EH (cell line): ENCODE measurements at places on chromosomes 12 and 14.
A peak's percentile ranks its signal among the peaks of the same experiment; 100 is the strongest.

DNA sequence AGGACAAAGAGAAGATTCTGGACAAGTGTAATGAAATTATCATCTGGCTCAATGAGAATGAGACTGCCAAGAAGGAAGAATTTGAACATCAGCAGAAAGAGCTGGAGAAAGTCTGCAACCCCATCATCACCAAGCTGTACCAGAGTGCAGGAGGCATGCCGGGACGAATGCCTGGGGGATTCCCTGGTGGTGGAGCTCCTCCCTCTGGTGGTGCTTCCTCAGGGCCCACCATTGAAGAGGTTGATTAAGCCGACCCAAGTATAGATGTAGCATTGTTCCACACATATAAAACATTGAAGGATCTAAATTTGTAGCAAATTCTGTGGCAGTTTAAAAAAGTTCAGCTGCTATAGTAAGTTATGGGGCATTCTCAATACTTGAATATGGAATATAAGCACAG is 174.3 kb upstream of the CCND2 start:
- DNase-seq: no peak

GRCh38 chr12:1189163-1189562 is 198.1 kb downstream of the ERC1 start:
- peak; percentile 15 for DNase-seq

DNA sequence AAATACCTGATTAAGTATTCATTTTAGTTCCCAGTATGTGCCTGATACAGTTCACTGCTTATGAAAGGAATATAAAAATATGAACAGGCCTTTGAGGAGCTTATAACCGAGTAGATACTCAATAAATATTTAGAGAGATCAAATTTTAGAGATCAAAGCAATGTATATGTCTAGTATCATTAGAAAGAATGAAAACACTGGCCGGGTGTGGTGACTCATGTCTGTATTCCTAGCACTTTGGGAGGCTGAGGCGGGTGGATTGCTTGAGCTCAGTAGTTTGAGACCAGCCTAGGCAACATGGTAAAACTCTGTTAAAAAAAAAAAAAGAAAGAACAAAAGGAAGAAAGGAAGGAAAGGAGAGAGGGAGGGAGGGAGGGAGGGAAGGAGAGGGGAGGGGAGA is 113.2 kb upstream of the EEA1 start:
- DNase-seq: peak; percentile 18

DNA sequence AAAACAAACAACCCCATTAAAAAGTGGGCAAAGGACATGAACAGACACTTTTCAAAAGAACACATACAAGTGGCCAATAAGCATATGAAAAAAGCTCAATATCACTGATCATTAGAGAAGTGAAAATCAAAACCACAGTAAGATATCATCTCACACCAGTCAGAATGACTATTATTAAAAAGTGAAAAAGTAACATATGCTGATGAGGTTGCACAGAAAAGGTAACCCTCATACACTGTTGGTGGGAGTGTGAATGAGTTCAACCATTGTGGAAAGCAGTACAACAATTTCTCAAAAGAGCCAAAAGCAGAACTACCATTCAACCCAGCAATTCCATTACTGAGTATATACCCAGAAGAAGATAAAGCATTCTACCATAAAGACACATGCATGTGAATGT is 18.2 kb downstream of the PDE6H start:
- DNase-seq: no peak

- DNase-seq: peak; percentile 80
These were observed 391.1 kb downstream of the LRIG3 start for GRCh38 chr12:58529114-58529665.

DNA sequence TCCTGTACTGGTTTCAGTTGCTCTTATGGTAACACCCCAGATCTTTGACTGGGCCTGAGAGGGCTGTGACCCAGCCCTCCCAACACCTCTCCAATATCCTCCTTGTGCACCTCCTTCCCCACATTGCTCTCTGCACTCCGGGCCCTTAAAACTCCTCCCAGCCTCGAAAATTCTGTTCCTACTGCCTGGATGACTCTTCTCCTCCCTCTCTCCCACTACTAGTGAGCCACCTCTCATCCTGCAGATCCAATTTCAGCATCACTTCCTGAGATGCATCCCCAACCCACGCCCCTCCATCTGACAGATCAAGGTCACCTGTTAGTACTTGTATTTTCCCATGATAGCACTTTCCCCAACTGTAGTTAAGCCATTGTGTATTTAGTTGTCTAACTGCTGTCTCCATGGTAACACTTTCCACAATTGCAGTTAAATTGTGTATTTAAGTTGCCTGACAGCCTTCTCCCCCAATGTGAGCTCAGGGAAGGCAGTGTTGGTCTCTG is 11.5 kb upstream of the NT5DC3 start:
- DNase-seq: no peak

DNA sequence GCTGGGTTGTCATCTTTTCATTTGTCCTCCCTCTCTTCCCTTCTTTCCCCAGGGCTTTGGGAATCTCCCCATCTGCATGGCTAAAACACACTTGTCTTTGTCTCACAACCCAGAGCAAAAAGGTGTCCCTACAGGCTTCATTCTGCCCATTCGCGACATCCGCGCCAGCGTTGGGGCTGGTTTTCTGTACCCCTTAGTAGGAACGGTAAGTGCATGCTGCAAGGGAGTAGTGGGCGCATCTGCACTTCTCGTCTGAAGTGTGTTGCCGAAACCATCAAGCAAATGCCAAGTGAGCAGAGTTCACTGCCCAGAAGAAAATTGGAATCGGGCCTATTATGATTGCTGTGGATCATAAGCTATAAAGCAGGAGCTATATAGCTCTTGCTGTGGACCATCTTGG is 10.6 kb upstream of the AKAP5 start:
- no peak for DNase-seq

GRCh38 chr14:104973385-104974145 is 4.6 kb downstream of the AHNAK2 start:
- peak; percentile 87 for DNase-seq

- no peak for DNase-seq
These were observed 510.7 kb downstream of the C12orf50 start for GRCh38 chr12:87518481-87518880.

GRCh38 chr14:20440882-20441281 is 4.9 kb upstream of the KLHL33 start:
- DNase-seq: no peak

DNA sequence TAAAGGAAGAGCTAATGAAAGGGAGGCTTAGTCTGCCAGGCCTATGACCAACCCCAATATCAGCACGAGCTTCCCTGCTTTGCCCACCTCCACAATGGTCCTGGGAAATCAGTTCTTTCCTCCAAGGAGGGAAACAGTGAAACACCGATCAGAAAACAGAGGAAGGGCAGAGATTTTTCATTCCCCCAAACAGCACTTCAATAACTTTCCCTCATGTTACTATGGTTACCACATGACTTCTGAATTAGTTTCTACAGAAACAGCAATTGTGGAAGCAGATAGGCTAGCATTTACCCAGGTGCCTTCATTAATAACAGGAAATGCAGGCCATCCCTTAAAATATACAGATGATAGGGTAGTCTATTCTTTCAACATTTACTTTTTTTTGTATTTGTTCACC is 35.9 kb downstream of the TRIM9 start:
- no peak for DNase-seq

DNA sequence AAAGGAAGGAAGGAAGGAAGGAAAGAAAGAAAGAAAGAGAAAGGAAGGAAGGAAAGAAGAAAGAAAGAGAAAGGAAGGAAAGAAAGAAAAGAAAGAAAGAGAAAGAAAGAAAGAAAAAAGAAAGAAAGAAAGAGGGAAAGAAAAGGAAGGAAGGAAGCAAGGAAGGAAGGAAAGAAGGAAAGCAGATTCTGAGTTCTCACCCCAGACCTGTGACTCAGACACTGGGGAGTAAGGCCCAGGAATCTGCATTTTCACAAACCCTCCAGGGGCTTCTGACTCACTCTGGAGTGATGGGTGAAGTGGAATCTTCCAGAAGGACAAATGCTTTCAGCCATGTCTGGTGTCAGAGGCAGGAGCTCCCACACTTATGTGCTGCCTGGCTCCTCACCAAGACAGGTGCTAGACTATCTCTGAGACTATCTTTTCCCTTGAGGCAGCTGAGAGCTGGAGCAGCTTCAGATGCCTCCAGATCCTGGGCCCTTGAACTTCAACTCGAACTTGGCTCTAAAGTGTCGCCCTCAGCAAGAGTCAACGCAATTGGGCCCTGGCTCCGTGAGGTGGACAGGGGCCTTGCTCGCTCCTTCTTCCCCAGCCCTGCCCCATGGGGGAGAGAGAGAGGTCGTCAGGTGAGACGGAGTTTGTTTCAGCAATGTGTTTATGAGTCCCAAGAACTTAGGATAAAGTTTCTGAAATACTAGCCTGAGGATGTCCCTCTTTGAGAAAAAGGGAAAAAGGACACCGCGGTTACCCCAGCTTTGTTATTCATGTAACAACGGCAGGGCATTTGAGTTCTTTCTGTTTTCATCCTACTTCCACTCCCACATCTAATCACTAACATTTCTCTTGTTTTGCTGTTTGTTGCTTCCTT is 19.8 kb upstream of the SCARB1 start:
- no peak for DNase-seq

GRCh38 chr14:95106971-95107370 is 50.4 kb downstream of the DICER1 start:
- no peak for DNase-seq

GRCh38 chr14:98910061-98910460 is 361.9 kb downstream of the BCL11B start:
- no peak for DNase-seq

GRCh38 chr12:75814851-75815754 is 216.5 kb downstream of the PHLDA1 start:
- peak; percentile 94 for DNase-seq

DNA sequence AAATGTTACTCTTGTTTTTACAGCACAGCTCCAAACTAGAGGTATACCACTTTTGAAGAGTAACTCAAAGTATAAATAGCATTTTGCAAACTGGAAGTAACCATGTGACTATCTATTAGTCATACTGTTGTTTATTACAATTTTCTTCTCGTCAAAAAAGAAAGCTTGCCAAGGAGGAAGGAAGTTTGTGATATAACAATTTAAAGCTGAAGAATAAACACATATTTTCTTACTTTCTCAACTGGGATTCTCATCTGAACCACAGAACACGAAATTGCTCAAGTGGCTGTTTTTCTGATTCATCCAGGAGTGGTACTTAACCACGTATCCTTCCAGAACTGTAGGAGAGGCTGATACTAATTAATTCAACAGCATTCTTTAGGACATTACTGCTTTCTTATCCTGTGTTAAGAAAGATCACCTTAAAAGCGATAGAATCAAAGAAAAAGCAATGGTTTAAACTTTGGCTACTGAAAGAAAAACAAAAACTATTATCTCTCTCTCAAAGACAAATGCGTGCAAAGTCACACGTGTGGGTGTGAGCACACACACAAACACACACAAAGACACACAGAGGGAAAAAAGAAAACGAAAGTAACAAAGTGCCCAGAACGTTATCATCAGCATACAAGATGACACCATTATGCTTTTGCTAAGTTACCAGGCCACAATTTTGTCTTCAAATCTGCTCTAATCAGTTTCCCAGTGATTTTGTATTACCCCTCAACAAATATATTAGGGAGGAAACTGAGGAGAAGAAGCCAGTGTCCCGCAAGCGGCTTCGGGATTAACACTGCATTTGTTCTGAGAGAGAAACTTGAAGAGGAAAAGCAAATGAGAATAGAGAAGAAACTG is at the start of gene CLEC2B:
Gene CLEC2B, minus strand, starts transcription at position 48 of the 855 bp plus-strand sequence.
- peak; percentile 66 for DNase-seq

DNA sequence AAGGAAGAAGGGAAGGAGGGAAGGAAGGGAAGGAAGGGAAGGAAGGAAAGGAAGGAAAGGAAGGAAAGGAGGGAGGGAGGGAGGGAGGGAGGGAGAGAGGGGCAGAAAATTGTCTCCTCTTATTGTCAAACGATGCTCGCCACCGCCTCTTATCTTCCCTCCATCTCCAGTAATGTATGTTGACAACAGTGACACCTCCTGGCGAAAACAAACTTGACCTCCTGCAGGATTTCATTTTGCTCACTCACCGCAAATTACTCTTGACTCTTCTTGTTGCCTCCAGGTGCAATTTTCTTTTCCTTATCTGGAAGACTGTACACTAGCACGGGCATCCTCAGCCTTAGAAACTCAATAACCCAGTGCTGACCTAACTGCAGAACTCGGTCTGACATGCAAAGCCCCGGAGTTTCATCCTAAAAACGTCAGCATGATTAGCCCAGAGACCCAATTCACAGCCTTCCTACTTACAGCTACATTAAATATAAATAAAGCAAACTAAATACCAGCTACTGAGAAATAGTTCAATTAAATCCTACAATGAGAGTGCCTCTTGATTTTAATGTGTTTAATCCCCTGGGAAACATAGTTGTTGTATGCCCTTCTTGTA is 512.4 kb upstream of the TMPO start:
- DNase-seq: no peak

DNA sequence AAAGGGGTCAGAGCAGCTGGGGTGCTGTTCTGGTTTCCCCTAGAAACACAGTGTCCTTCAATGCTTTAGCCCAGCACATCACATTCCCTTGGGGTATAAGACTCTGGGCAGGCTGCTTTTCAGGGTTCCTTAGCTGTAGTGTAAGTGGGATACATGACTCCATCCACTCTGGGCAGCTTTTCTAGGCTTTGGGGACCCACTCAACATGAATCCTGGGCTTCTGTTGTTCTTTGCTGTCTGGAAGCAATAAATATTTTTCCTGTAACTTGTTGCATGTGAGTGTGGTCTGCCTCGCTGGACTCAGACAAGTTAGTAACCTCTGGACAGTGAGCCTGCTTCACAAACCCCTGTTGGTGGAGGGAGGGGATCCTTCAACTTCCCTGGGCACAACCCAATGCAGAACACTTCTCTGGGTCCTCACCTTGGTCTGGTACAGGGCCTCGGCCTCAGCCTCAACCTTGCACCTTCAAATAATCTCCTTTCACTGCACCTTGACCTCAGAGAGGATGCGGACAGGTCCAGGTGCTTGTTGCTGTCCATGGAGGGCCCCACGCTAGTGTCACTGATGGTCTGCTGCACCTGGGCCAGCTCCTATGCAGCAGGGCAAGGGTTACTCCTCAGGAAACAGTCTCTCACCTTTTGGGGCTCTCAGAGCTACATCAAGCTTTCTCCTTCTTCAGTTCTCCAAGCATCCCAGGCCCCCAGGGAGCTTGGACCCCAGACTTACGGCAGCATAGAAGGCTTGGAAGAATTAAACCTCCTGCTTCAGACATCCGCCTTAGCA is 13.5 kb upstream of the KRT73 start:
- DNase-seq: no peak
